ENCODE measurements at places on chromosomes 12 and 14.

DNA sequence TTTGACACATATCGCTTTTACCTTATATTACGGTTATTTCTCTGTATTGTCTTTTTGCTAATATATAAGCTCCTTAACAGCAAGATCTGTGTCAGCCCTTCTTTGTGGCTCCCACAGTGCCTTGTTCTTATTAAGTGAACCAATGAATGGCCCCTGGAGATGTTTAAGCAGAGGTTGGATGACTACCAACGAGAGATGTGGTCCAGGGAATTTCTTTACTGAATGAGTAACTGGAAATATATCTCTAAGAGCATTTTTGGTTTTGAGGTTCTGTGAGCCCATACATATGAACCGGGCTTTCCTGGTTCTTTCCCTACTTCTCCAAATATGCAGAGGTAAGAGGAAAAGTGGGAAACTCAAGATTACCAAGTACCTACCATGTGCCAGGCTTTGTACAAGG is 23.5 kb downstream of the CALCOCO1 start:
- no peak for DNase-seq

GRCh38 chr14:74917646-74918081 is 5.4 kb downstream of the RPS6KL1 start:
- no peak for DNase-seq

DNA sequence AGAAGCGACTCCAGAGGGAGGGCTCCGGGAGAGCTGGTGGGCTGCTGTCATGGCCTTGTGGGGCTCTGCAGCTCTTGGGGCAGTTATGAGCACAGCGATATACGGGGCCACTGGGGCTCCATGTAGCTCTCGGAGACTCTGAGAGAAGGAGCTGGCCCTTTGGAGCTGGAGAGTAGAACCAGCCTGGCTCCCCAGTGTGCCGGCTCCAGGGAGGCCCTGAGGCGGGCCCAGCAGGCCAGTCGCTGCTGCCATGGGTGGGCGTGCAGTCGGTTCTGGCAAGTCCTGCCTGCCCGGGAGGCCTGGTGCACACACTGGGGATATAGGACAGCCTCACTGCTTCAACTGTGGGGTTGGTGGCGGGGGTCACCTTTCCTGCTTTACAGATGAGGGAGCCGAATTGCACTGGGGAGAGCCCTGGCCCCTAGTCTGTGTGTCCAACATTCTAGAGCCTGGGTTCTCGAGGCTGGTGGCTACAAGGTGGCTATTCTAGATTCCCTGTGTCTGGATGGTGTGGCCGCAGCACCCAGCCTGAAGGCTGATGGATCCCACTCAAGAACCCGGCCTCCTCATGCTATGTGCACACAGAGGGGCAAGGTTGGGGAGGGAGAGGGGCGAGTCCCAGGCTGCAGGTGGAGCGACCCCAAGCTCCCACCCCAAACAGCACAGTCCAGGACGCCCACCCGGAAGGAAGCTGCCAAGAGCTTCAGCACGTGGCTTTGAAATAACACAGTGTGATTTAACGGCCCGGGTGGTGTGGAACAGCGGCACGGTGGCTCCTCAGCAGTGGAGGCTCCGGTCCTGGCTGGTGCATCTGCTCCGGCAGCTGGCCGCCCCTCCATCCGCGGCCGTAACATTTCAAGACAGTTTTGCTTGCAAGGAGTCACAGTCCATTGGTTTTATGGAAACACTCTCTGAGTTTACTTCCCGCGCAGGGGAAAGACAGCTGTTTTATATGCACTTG is 188.3 kb upstream of the C14orf180 start:
- DNase-seq: no peak

- no peak for DNase-seq
These were observed 23.9 kb downstream of the PZP start for GRCh38 chr12:9184276-9184675.
